ENCODE measurements at places on chromosomes 12 and 14.

GRCh38 chr12:62006076-62006732, 254.0 kb upstream of the USP15 start:
- peak; percentile 8 for DNase-seq

DNA sequence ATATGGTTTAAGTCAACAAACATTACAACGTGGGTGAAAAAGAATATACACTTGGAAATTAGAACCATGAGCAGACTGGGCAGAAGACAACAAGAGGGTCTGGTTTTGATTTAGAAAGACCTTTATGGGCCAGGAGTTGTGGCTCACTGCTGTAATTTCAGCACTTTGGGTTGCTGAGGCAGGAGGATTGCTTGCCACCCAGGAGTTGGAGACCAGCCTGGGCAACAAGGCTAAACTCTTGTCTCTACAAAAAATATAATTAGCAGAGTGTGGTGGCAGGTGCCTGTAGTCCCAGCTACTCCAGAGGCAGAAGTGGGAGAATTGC, 2.7 kb upstream of the NFKBIA start:
- DNase-seq = no peak

DNA sequence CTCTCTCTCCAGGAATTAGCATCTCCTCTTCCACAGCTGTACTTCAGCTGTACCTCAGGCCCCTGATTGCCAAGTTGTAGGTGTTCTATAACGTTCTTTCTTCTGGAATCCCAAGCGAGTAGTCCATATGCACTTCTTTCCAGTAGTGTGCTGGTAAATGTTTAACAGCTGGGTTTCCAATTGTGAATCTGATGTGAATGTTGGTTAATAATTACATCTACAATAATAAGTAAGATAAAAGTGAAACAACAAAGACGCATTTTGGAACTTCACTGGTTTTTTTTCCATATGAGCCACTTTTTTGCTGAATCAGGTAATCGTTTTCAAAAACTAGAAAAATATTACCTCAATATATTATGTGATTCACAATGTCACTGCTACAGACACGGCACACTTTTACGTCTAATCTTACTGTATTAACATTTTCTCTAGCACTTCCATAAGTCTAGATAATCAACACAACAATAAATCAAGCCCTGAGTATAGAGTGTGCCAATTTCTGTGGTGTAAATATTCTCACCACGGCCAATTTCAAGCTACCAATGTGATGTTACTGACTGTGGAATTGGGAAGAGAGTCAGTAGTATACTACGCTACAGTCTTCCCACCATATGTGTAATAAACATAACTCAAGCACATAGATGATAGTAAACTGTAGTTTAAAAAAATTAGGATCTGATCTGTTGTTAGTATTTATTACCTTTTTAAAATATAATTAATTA, 113.0 kb downstream of the ZFP36L1 start:
- peak; percentile 48 for DNase-seq

DNA sequence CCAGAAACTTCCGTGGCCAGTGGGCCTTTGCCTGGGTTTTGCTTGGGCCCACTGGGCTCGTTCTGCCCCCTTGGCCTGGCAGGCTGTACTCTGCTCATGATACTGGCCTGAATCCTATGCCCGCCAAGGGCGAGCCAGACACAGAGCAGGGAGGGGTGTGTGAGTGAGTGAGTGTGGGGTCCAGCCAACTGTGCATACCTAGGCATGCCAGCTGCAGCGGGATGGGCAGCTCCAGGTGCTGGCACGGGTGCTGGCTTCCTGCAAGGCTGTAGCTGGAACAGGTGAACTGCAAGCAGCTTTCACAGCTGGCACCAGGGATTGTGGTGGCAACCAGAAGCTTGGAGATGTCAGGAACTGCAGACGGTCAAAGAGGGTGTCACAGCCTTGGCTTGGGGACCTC, 1276.4 kb downstream of the SLC16A7 start:
- DNase-seq = no peak

- DNase-seq = no peak
Observed at GRCh38 chr12:130029151-130029550, 125.3 kb upstream of the TMEM132D start.

GRCh38 chr12:126355346-126355745, 1290.1 kb downstream of the AACS start:
- no peak for DNase-seq

DNA sequence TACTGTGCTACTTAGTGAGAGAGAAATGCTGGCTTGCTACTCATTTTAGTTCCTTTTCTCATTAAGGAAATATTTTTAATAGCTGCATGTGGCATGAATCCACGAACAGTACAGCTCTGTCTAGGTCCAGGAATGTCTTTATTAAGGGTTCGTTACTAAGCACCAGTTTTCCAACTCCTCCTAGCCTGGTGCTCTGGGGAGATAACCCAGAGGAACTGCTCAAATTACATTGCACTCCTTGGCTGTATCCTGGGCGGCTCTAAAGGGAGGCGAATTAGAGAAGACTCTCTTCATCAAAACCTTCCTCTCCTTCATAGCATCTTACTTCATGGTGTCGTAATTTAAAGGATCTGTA, 101.3 kb downstream of the PPM1A start:
- DNase-seq = no peak

- peak; percentile 11 for DNase-seq
Observed at GRCh38 chr12:129719416-129719815, 184.4 kb downstream of the TMEM132D start.

- no peak for DNase-seq
Observed at GRCh38 chr14:22314183-22314820, 274.7 kb downstream of the DAD1 start.

GRCh38 chr12:108634341-108634751, 652 bp upstream of the SELPLG start:
- DNase-seq = no peak

DNA sequence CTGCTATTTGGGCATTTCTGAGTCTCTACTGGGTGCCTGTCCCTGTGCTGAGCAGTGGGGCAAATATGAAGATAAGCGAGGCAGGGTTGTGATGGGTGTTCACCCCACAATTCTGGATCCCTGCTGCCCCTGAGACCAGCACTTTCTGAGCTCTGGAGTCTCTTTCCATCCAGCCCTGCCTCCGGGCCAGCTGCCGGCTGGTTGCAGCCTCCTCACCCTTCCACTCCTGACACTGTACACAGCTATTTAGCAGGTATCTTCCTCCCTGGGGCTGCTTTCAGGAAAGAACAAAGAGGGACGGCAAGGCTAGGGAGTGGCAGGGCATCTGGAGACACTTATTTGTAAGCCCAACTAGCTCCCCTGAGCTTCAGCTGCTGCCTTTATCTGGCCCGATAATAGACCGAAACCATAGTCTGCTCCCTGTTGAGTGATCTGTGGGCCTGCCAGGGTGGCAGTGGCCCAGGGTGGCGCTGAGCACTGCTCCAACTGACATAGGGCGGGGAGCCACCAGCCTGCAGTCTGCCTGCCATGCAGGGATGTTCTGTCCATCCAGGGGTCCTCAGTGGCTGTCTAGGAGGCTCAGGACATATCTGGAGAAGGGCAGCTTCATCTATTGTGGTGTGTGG, 7.6 kb upstream of the KRT80 start:
- no peak for DNase-seq

DNA sequence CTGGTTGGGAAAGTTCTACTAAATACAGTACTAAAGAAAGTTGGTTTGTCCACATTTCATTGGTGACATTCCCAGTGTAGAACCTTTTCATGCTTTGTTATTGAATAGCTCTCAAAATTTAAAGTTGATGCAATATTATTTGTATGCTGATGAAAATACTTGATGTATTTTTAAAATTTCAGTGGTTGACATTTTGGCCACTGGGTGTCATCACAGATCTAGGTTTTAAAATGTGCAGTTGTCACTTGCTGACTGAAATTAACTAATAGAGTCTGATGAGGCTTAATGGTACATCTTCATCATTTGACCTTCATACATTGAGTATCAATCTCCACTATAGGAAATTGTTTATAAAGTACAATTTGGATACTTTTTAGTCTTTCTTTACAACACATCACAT, 37.1 kb downstream of the CMAS start:
- peak; percentile 6 for DNase-seq

GRCh38 chr14:100810861-100811461, 15.0 kb upstream of the MEG3 start:
- DNase-seq = peak; percentile 32

GRCh38 chr14:99146616-99147365, 125.2 kb downstream of the BCL11B start:
- DNase-seq = no peak

- no peak for DNase-seq
Observed at GRCh38 chr12:112810235-112810917, 18.8 kb downstream of the RPH3A start.

GRCh38 chr14:52514046-52514811, 38.1 kb downstream of the TXNDC16 start:
- no peak for DNase-seq

DNA sequence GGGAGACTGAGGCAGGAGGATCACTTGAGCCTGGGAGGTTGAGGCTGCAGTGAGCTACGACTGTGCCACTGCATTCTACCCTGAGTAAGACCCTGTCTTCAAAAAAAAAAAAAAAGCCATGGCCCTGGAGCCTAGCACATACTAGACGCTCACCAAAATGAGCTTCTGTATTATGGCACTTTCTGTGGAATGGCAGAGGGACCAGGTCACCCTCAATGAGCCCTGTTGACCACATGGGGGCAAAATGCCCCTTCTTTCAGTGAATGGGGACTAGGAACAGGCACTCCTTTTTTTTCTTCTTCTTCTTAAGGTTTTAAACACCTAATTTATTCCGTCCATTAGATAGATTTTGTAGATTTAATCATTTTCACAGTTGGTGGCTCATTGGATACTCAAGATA, 50.5 kb downstream of the FAM222A start:
- no peak for DNase-seq

Measured in RCC 7860 (cell line).